M059J (cell line): ENCODE measurements at places on chromosomes 4 and X. TPM values are rescaled to one million over a fixed set of nuclear protein-coding genes. Genes with fewer than 3 reads are reported as not detected.

- no peak for DNase-seq
These were observed 2.1 kb upstream of the SRPK3 start for GRCh38 chrX:153778684-153779101.

GRCh38 chrX:106952538-106952937 is 32.3 kb downstream of the CLDN2 start:
- DNase-seq = no peak

GRCh38 chr4:123430031-123430430 is 33.4 kb downstream of the SPRY1 start:
- DNase-seq = no peak

The DUX4 gene
- total RNA-seq = not detected in 2 replicates

DNA sequence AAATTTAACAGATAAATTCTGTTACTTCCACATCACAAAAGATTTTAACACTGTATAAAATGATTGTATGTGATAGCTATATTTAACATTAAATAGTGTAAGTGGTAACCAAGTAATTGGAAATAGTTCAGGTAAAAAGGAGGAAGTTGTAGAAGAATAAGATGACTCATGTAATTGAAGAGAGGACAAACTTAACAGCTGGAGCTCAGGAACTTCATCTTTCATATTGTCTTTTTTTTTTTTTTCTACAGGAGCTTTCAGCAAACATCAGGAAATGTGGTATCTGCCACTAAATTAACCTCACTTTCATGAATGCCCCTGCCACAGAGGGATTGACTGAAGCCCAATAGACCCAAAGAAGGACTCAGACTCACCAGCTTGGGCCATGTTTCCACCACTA is 188.4 kb upstream of the VEGFC start:
- peak; percentile 20 for DNase-seq

The LGI2 gene
- 0.07 TPM in 1 of 2 replicates, not detected in the other for total RNA-seq

DNA sequence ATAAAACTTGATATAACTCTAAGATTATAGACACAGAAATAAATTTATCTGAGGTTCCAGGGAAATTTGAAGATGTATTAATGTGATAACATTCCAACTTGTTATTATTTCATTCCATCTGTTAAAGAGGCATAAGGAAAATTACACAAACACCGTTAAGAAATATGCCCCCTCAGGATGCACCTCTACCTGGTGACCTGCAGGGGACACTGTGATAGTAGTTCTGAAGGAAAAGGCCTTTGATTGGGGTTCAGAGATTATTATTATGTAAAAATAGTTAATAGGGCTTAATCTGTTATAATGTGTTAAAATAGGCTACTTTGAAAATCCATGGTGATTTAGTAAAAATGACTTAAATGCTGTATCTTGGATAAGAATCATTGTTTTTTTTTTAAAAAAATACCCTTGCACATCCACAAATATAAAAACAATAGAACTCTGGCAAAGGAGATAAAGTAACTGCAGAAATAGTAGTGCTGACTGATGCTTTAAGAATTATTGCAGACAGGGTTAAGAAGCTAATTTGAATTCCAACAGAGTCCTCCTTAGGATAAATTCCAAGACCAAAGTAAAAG is 6.1 kb upstream of the ABRAXAS1 start:
- DNase-seq = peak; percentile 13

DNA sequence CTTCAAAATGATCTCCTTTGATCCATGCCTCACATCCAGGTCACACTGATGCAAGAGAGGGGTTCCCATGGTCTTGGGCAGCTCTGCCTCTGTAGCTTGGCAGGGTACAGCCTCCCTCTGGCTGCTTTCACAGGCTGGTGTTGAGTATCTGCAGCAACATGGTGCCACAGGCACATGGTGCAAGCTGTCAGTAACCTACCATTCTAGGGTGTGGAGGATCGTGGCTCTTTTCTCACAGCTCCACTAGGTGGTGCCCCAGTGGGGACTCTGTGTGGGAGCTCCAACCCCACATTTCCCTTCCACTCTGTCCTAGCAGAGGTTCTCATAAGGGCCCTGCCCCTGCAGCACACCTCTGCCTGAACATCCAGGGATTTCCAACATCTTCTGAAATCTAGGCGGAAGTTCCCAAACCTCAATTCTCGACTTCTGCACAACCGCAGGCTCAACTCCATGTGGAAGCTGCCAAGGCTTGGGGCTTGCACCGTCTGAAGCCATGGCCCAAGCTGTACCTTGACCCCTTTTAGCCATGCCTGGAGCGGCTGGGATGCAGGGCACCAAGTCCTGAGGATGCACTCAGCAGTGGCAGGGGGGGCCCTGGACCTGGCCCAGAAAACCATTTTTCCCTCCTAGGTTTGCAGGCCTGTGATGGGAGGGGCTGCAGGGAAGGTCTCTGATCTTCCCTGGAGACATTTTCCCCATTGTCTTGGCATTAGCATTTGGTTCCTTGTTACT is 137.8 kb upstream of the NUDT6 start:
- no peak for DNase-seq

DNA sequence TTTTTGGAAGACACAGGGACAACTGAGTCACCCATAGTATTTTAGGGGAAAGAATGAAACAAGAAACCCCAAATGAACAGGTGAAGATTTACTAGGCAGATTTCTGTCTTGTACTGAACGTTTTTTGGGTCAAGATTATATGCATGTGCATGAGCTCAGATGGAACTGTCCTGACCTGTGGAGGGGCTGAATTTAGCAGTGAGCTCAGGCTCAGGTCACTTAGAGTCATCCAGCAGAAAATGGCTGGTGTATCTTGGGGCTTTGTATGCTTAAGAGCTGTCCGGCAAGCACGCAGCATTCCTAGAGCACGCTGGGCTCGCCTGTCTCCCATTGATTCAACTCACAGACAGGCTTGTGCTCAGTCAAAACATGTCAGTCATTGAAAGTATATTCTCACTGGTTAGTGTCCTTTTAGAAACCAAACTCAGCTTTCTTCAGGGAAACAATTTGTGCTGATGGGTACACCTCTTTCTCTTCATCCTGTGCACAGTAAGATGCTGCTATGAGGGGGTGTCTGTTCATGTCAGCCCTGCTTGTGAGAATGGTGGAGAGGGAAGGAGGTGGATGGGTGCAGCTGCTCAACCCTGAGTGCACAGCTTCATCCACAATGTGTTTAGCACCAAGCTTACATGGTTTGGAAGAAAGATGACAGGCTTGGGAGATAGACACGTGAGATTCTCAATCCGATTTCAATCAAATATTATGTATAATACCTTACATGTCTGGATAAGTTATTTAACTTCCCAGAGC is 47.5 kb upstream of the PDLIM3 start:
- no peak for DNase-seq

The ENAM gene
- total RNA-seq = not detected in 2 replicates

GRCh38 chr4:184457535-184458249 is 16.7 kb downstream of the IRF2 start:
- no peak for DNase-seq

DNA sequence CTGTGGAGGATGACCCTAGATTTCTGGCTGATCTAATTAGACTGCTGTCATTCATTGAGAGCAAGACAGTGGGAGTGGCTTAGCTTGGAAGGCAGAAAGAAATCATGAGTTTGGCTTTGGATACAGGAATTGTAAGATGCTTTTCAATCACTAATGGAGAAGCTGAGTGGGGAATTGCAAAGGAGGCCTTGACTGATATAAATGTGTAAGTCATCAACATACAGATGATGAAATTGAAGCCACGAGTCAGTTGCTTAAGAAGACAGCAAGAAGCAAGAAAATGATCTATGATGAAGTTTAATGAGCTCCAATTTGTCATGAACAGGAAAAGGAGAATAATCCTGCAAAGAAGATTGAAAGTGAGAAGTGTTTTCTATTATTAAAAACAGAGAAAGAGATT is 136.7 kb upstream of the C1QTNF7 start:
- no peak for DNase-seq

GRCh38 chr4:11131491-11131890 is 297.2 kb downstream of the HS3ST1 start:
- no peak for DNase-seq

The CASP3 gene
- 29.0 and 37.9 TPM in 2 replicates for total RNA-seq

GRCh38 chr4:165715989-165716388 is 157.0 kb upstream of the TLL1 start:
- DNase-seq = peak; percentile 51

DNA sequence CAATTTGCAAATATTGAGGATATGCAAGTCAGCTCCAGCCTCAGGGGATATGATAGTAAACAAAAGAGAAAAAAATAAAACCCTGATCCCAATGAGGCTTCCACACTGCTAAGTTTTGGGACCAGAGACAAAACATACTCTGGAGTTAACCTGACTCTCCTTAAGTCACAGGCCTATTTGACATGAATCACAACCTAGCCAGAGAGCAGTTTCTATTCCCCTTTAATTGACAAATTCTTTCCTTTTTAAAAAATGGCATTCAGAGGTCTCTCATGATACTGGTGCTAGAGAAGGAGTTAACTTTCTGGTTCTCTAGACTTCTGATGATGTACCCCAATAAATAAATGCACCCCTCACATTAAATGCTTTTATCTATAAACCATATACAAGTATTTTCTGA is 8.8 kb downstream of the ACSL1 start:
- no peak for DNase-seq

The TRPC5OS gene
- total RNA-seq = not detected in 2 replicates

DNA sequence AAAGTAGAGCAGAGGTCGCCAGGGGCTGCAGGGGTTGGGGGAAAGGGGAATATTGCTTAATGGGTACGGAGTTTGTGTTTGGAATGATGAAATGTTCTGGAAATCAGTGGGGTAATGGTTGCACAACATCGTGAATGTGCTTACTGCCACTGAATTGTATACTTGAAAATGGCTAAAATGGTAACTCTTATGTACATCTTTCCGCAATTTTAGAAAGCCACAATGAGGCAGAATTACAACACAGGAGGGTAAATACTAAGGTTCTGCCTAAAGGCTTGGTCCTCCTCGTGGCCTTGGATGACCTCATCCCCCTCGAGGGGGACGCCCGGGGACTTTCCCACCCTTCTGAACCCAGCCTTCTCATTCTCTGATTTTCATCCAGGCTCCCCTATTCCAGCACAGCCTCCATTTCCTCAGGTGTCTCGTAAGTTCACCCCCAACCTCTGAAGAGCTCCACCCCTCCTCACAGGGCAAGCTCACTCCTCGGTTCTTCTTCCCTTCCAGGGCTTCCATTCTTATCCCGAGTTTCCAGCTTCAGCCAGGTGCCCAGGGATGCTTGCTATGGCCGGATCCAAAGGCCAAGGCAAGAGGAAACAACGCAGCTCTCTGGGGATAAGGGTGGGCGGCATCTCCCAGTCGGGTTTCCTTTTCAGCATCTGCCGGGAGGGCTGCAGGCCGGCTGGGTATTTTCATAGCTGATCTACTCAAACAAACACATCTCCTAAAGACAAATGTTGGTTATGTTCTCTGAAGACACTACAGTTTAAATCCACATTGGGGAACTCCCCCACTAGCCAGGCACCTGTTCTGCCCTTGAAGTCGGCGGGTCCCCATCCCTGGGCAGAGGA is 71.3 kb upstream of the ACSL1 start:
- no peak for DNase-seq

DNA sequence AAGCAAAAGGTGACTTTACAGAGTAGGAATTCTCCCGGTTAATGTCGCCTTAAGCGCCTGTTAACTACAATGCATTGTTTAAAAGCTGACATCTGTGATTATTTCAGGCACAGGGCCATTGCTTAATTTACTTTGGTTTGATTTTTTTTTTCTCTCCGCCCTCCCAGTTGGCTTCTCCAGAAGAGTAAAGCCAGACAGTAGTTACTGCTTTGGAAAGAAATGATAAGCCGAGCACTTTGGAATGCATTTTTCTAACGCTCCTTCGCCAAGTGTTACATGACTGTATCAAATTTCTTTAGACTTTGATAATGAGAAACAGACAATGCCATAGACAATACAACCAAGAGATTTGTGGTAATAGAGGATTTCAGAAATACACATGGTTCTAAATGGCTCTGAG is 383.0 kb upstream of the TENM3 start:
- no peak for DNase-seq

GRCh38 chr4:119172223-119172622 is 36.6 kb downstream of the MYOZ2 start:
- peak; percentile 0 for DNase-seq

- DNase-seq = no peak
These were observed 18.6 kb upstream of the TMEM185A start for GRCh38 chrX:149650162-149650561.

The UGT2B17 gene
- 0.22 and 1.2 TPM in 2 replicates for total RNA-seq

DNA sequence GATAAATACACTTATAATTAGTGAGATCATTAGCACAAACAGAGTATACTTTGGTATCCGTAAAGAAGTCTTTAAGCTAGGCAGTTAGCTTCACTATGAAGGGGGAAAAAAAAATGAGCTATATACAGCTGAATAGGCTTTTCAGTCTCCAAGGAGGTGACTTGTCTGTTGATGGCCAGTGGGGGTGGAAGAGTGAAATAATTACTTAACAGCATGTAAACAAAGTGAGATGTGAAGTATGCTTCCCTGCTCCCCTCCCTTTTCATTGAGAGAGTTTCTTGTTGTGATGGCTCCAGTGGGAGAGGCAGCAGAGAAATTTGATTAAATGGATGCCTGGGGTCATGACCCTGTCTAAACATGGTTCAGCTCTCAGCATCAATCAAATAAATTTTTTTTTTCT is 180.9 kb downstream of the DACH2 start:
- DNase-seq = no peak

- DNase-seq = no peak
These were observed 105.6 kb upstream of the AP1S2 start for GRCh38 chrX:15960237-15960636.

DNA sequence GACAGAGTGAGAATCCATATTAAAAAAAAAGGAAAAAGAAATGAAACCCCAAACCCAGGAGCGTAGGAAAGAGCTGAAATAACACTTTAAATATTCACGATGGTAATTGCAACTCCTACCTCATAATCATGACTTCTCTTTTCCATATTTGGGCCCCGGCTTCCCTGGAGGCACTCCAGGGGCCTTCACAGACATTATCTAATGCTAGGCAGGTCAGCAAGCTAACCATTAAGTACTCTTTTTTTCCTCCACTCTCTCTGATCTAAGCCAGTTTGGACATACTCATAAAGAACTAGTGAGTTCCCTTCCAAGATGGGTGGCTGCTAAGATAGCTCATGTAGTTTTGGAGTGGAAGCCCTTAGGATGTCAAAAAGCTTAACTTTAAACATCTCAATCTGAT is 83.2 kb downstream of the SH3KBP1 start:
- no peak for DNase-seq

The NSG1 gene
- 0.20 TPM in 1 of 2 replicates, not detected in the other for total RNA-seq

- DNase-seq = no peak
These were observed 487.9 kb upstream of the GALNT7 start for GRCh38 chr4:172680691-172681090.

The KLHL13 gene
- 4.2 and 4.6 TPM in 2 replicates for total RNA-seq
